ENCODE measurements at places on chromosomes 6 and 20.

DNA sequence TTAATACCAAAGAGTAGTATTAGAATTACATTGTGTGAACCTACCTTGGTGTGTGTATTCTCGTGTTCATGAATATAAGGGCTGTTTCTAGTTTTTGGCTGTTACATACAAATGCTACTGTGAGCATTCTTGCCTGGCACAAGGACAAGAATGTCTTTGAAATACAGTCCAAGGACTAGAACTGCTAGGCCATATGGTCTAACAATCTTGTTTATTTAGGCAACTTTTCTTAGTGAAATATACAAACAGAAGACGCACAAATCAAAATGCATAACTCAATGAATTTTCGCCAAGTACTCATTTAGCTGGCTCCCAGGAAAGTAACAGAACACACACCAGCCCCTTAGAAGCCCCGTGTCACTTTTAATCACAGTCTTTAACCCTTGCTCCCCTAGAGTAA is 28.5 kb downstream of the KDM1B start:
- H3K27ac ChIP-seq, result no peak overlapping the region
- no peak overlapping the region for H3K4me3 ChIP-seq
- no peaks in the 10 kb centered on the region for H3K27me3 ChIP-seq

GRCh38 chr6:105192707-105193465 is 13.1 kb upstream of the POPDC3 start:
- H3K36me3 ChIP-seq, result no peaks in the 10 kb centered on the region
- H3K4me1 ChIP-seq, result no peaks in the 10 kb centered on the region

DNA sequence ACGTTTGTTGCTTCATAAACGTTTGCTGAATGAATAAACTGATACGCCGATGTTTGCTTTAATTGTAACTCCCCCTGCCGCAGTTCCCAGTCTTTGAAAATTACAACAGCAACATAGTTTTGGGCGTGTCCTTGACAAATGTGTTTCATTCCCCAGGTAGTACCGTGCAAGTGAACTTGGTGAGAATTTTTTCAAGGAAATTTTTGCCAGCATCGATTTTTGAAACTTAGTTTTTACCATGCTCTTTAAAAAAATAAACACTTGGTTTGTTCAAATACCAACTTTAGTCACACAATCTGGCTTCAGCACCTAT is 60.1 kb downstream of the FAM217A start:
- H3K27me3 ChIP-seq, result no peaks in the 10 kb centered on the region
- peak overlapping the region; percentile 95 for H3K4me3 ChIP-seq
- peak overlapping the region; percentile 97 for H3K27ac ChIP-seq
- H3K4me1 ChIP-seq, result peaks cover 59% of the 10 kb centered on the region
- DNase-seq, result no peak
- peaks cover 6% of the 10 kb centered on the region for H3K36me3 ChIP-seq

DNA sequence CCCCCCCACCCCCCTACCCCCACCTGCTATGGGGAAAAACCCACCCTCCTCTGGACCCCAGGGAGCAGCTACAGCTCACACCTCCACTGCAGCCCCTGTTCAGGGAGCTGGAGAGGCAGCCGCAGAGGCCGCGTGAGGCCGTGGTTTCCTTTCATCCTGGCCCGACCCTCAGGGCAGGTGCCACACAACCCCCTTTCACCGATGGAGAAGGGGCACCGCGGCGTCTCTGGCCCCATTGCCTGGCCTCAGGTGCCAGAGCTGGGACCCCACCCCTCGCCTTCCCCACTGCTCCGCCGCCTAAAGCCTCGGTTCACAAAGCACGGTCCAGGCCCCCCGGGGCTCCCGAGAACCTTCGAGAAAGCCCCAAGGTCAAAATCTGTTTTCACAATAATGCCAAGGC is 11.8 kb upstream of the KCNQ2 start:
- no peaks in the 10 kb centered on the region for H3K36me3 ChIP-seq
- H3K4me3 ChIP-seq, result no peak overlapping the region
- no peak for DNase-seq
- peaks cover 32% of the 10 kb centered on the region for H3K27me3 ChIP-seq
- no peak overlapping the region for H3K27ac ChIP-seq

- H3K4me1 ChIP-seq, result peaks cover 2% of the 10 kb centered on the region
- no peak for DNase-seq
- no peaks in the 10 kb centered on the region for H3K27me3 ChIP-seq
- no peak overlapping the region for H3K4me3 ChIP-seq
These were observed 553.2 kb downstream of the CD83 start for GRCh38 chr6:14670806-14671205.

- H3K27ac ChIP-seq, result no peak overlapping the region
- no peak for DNase-seq
- H3K27me3 ChIP-seq, result no peaks in the 10 kb centered on the region
- peaks cover 14% of the 10 kb centered on the region for H3K36me3 ChIP-seq
These were observed 143.8 kb downstream of the ZMYND8 start for GRCh38 chr20:47212606-47213207.
